GM12892 (cell line): ENCODE measurements at places on chromosomes 4 and X.

DNA sequence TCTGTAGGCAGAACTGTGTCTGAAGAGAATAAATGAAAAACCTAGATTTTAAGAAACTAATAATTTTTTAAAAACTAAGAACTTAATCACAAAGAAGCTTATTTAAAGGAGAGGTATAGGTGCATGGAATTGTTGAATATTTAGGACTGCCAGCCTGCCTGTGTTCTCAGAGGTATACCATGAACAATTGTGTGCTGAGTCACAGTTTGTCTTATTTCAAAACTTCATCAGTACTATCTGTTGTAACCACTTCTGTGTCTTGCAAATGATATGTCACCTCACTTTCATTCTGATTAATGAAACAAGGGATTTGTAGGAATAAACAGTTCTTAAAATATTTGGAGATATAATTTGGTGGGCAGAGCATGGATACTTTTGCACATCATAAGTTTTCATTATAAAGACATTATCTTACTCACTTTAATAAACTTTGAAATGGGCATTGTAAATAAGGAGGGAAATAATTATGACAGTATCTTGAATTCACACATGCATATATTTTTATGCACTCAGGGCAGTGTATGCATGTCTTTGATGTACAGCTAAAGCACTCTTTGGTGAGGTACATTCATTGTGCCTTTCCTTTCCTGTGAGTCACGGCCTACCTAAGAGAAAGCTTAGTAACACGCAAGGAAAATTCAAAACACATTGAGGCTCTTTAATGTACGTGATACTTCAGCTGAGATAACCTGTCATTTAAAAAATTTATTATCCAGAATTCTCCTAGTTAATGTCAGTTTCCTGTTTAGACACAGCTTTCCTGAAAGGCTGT lies 31.7 kb downstream of the STOX2 start:
- no peak for DNase-seq

GRCh38 chr4:71186566-71187403 lies 152.0 kb upstream of the SLC4A4 start:
- DNase-seq = peak; percentile 24

DNA sequence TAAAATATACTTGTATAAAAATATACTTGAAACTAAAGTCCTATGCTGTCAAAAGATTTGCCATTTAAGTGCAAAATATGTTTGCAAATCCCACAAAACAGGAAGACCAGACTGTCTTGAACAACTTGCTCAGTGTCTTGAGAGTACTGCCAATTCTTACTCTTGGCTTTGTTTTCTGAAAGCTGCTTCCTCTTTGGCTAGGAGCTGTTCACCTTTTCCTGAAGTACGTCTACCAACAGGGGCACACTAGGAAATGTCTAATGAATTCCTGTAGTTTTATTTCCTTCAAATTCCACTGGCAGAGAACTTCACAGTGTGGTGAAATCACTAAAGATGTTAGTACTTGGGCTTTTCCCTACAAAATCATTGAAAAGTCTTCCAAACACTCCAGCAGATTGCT lies 46.4 kb upstream of the ABCG2 start:
- no peak for DNase-seq

- DNase-seq = no peak
These were observed 82.1 kb downstream of the CLDN34 start for GRCh38 chrX:10049236-10049635.

GRCh38 chr4:113943863-113944262 lies 35.6 kb downstream of the ARSJ start:
- no peak for DNase-seq

DNA sequence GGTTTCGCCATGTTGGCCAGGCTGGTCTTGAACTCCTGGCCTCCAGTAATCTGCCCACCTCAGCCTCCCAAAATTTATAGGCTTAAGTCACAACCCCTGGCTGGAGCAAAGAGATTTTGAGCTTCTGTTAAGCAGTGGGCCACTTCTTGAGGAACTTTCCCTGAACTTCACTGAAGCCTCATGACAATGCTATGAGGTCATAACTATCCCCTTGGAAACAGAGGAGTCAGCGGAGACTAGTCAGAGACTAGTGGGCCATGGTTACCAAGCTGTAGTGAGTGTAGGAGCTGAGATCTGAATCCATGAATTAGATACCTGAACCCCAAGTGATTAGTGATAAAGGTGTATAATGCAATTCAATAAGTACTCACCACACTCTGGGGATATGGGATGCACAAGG lies 145.1 kb upstream of the MSX1 start:
- no peak for DNase-seq
